Prostate gland (tissue), 2 donors: ENCODE measurements at places on chromosomes 16 and 17. TPM values are rescaled to one million over a fixed set of nuclear protein-coding genes. Genes with fewer than 3 reads are reported as not detected.
A peak's percentile ranks its signal among the peaks of the same experiment; 100 is the strongest.

GRCh38 chr17:78514521-78514920, 62.7 kb downstream of the DNAH17 start:
- DNase-seq, result no peak

CCL23 gene
- total RNA-seq, result 7.4 TPM

DNA sequence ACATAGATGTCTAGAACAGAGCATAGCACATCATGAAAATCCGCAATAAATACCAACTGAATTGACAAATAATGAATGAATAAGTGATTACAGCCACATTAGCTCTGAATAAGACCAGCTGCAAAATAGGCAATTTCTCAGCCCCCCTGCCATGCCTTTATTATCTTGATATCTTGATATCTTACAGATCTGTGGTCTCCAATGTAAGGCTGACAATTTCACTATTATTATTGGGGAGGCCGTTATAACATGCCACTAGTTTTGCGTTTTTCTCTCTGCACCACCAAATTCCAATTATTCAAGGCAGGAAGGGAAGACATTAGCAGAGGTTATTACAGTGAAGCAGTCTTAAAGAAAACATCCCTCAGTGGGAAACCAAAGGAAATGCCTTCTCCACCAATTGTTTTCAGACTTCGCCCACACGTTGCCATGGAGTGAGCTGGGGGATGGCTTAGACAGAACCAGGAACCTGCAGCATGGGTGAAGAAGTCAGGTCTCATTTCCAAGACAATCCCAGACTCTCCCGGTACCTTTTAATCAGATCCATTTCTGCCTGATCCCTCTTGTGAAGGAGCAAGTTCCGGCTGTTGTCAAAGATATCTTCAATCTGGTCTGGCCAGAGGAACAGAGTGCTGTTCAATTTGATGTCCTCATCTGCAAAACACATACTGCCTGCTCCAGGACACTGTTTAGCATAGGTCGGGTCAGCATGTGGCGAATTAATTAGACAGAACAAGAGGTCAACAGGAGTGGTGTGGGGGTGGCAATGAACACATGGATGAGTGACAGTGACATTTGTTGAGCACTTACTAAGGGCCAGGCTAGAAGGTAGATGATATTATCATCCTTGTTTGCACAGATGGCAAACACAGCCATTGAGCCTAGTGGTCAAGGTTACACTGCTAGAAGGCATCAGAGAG, 46.4 kb downstream of the DNAH3 start:
- DNase-seq, result no peak

DNA sequence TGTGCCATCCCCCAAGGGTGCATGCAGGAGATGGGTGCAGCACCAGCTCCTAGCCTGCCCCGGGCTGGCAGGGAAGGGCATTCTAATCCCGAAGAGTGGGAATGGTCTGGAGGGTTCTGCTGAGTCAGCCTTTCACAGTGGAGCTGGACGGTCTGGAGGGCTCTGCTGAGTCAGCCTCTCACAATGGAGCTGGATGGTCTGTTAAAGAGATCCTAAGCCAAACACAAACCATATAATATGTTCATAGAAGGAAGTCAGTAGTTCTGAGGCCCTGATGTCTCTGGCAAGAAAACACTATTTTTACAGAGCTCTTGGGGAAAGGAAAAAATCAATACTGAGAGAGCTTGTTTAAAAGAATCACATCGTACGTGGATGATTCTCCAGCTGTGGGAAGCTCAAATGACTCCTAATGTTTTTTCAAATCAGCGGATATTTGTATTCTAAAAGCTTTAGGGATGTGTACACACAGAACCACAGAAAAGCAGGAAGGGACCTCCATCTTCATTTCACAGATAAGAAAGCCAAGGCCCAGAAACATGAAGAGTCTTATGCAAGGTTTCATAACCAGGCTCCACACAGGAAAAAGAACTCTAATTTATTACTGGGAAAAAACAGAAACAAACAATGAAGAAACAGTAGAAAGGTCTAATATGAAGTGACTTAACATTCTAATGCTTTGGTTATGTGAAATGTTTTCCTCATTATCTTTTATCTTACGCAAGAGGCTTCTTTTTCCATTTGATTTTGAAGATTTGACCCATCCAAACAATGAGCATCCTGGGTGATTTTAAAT, 176.3 kb downstream of the VPS53 start:
- no peak for DNase-seq

MVP gene
- 247 TPM for total RNA-seq

SMURF2 gene
- total RNA-seq, result 21.5 TPM

DNA sequence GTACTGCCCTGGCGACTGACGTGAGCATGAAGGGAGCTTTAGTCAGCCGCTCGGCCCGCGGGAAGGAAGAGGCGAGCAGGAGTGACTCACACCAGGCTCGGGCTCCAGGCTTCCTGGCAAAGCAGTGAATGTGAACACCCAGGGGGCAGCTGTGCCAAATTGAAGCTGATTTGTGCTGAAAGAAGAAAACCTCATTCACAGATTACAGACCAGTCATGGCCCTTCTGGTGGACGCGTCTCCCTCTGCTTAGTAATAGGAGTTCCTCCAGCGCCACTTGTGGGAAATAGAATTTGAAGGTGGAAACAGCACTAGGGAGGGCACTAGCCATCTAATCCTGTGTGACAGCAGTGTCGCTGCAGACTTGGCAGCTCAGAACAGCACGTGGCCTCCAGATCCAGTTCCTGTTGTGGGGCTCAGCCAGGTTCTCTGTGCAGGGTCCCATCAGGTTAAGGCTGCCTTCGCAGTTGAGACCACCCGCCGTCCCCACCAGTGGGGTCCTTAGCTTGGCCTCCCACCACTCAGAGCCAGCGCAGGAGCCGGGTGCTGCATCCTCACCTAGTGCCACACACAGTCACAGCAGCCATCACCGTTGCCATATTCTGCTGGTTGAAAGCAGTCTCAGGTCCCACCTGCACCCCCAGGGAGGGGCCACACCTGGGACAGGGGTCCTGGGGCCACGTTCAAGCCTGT, 164.5 kb upstream of the CHMP6 start:
- DNase-seq, result no peak

ZNF423 gene
- total RNA-seq, result 22.7 TPM

DNA sequence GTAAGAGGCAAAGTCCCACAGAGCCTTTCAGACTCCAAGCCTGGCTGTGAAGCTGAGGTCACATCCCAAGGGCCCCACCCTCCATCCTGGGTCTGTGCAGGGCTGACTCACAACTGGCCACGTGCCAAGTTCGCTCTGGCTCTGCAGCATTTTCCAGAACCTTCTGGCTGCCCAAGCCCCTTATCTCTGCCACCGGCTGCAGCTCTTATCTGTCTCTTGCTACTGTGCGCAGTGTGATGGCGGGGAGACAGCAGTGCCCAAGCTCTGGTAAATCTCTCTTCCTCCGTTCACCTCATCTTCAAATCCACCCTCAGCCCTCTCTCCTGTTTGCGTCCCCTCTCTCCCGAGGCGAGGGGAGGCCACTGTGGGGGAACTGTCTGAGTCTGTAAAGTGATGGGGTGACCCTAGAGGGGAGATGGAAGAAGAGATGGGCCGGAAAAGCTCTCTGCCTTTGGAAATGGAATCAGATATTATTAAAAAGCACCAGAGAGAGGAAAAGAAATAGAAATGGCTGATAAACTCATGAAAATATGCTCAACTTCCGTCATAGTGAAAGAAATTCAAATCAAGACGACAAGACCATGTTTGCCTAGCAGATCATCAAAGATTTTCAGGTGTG, 162.7 kb upstream of the CDC42EP4 start:
- DNase-seq, result peak; percentile 9

DNA sequence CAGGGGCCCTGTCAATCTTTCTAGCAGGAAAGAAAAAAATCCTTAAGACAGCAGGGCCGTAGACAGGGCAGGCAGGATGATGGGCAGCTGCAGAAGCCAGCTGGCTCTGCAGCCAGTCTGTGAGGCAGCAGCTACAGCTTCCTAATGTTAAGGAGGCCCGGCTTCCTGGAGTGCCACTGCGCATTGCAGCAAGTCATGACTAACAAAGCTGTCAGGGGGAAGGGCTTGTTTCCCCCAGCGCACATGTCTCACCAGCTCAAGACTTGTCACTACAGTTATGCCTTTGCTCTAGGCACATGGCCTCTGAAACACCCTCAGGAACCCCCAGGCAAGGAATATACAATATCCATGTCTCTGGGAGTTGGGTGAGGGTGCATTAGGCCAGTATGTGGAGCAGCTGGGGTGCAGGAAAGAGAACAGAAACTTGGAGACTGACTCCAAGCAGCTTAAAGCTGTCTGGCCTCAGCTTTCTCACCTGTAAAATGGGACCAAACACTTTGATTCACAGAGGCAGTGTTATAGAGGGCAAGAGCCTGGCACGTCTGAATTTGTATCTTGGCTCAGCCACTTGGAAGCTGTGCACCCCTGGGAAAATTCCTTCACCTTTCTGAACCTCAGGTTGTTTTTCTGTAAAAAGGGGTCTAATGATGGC, 220.0 kb downstream of the HAPSTR1 start:
- no peak for DNase-seq

DNA sequence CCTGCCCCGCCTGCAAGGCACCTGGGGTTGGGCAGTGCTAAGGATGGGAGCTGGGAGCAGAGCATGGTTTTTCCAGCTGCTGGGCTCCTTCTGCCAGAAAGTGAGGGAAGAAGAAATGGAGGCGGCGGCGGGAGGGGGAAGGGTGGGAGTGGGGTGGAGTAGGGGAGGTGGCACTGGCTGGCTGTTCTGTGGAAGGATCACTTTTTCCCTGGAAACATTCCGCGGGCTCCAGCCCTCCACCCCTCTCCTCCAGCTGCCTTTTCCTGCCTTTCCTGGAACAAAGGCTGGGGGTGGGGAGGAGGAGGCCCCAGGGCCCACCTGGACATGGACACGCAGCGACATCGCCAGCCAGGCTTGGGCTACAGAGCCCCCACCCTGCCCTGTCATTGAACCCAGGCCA, 41.1 kb downstream of the CFAP20 start:
- no peak for DNase-seq

DNA sequence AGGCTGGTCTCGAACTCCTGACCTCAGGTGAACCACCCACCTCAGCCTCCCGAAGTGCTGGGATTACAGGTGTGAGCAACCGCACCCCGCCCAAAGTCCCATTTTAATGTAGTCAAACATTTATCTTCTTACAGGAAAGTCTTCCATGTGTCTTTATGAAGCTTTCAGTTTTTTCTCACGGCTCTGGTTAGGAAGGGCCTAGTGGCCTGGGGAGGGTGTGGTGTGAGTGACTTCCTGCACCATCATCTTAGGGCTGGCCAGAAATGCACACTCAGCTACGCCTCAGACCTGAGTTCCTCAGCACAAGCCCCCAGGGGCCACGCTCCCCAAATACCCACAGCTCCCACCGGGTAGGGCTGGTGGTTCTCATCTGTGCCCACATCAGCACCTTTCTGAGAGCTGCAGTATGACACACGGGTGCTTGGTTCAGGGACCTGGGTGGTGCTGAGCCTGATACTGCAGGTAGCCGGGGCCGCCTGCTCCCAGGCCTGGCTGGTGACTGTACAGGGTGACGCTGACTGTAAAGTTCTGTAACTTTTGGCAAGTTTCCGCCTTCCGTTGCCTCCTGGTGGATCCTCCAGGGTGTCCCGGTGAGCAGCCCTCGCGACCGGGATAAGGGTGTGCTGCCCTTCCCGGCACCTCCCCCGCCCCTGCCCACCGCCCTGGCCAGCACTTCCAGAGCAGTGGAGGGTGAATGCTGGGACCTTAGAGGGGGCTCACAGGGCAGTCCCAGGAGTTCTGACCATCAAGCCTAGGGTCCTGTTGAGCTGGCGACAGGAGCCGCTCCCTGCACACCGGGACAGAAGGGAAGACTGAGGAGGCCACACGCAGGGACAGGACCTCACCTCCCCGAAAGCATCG, 52.5 kb downstream of the ZNF778 start:
- no peak for DNase-seq

DNA sequence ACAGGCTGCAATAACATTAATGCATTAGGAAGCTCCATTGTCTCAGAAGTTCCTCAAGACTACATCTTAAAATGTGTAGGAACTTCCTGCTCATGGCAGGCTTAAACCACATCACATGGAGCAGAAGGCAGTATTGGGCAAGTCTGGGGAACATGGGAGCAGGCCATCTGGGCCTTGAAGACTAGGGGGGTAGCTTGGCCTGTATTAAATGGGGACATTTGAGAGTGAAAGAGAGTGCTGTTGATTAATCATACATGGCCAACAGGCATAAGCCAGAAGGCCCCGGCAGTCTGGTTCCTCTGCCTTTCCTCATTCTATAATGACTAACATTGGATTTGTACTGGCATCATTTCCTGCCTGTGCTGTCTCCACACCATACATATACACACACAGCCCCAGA, 25.2 kb upstream of the SLC5A11 start:
- DNase-seq, result no peak

SLC5A11 gene
- total RNA-seq, result not detected

DNA sequence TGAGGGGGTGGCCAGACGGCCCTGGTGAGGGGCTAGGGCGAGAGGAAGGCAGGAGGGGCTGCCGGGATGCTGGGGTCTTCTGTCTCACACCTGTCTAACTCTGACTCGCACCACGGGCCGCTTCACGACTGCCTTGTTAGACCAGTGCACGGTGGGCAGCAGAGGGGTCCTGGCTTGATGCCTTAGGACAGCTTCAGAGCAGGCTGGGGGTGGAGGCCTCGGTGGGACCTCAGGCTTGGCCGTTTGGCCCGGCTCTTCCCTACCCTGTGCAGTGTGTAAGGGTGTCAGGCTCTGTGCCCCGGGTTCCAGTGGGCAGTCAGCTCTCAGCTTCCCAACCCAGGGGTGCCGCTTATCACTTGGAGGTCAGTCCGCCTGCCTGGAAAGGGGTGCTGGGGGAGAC, 100.7 kb downstream of the OR1D5 start:
- DNase-seq, result no peak

DNA sequence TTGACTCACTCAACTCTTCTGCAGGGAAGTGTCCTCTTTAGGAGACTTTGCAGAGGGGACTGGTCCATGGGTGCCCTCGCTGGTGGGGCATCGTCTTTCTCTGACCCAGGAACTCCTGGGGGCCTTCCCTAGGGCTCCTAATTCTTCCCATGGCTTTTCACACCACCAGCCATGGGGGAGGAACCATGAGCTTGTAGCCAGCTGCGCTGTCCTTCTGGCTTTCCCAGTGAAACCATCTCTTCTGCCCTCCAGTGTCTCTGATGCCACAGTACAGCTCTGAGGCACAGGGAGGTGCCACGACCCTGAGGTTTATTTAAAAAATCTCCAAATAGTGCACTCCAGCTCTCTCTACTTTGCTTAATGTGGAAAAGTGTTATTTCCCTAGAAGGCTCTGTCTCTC, 78.6 kb downstream of the SDR42E1 start:
- no peak for DNase-seq

DNA sequence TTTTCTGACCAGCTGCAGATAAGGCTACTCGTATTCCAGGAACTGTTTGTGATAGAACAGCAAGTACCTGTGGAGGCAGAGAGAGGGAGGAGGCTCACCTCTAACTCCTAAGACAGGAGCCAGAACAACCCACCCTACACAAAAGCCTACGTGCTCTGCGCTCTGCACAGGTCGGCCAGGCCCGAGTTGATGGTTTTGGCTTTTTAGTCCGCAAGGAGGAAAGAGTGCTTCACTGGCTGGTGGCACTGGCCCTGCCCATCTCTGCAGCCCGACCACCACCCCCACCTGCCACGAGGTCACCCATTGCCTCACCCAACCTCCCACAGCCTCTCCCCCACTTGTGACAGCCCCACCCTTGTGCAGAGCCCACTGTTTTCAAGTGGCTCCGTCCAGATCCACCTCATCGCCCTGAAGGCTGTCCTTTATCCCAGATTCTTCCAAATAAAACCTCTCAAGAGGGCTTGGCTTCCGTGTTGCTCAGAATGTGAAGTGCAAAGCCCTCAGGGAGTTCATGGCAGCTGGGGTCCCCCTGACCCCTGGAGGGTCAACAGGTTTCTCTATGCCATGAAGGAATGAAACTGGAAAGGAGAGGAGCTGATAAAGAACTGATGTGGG, 39.7 kb downstream of the USP22 start:
- no peak for DNase-seq
